ENCODE measurements at places on chromosomes 11 and 22. TPM values are rescaled to one million over a fixed set of nuclear protein-coding genes. Genes with fewer than 3 reads are reported as not detected.

MOGAT2 gene
- total RNA-seq, result not detected

IL17REL gene
- total RNA-seq, result not detected

PANX1 gene
- 30.9 TPM for total RNA-seq

LINC01488 gene
- not detected for total RNA-seq

TMEM86A gene
- total RNA-seq, result 0.45 TPM

OR9G1 gene
- not detected for total RNA-seq

SMTNL1 gene
- not detected for total RNA-seq

SH3BP1 gene
- total RNA-seq, result 8.9 TPM

ZNF202 gene
- total RNA-seq, result 4.7 TPM
